ENCODE measurements at places on chromosomes 1 and 21. TPM values are rescaled to one million over a fixed set of nuclear protein-coding genes. Genes with fewer than 3 reads are reported as not detected.

The PRAMEF27 gene
- not detected for total RNA-seq

DNA sequence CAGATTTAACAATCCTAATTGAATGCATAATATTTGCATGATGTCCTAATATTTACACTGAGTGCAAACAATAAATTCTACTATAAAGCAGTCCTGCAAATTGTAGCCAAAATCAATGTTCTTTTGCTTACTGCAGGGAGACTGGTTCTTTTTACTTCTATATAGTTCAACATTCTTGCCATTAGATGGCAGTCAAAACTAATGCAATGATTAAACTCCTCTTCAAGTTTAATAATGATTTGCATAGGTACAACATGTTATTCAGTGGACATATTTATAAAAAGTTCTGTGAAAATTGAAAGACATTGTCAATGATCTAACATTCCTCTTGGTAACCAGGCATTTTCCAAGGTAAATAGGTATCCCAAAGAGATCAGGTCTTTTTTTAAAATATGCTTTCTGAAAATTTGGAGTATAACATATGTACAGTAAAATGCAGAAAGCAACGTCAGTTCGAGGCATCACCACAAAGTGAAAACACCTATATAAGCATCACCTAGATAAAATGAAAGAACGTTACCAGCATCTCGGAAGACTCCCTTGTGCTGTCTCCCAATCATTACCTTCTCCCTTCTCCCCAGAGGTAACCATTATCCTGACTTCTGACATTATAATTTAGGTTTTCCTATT, 9.8 kb upstream of the FNBP1L start:
- no peak for DNase-seq

GRCh38 chr1:12603224-12603623, 14.8 kb downstream of the DHRS3 start:
- no peak for DNase-seq

The IL10 gene
- not detected for total RNA-seq

The SPRR1B gene
- total RNA-seq: not detected

DNA sequence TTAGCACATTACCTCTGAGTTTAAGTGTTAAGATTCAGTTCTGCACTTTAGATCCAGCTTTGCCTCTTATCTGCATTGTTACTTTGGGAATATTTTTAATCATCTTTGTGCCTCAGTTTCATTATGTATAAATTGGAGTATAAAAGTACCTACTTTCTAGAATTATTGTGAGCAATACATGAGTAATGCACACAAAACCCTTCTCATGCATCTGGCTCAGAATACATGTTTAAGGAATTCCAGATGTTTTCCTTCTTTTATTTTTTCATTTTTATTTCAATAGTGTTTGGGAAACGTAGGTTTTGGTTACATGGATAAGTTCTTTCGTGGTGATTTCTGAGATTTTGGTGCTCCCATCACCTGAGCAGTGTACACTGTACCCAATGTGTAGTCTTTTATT, 14.2 kb downstream of the C8A start:
- no peak for DNase-seq

DNA sequence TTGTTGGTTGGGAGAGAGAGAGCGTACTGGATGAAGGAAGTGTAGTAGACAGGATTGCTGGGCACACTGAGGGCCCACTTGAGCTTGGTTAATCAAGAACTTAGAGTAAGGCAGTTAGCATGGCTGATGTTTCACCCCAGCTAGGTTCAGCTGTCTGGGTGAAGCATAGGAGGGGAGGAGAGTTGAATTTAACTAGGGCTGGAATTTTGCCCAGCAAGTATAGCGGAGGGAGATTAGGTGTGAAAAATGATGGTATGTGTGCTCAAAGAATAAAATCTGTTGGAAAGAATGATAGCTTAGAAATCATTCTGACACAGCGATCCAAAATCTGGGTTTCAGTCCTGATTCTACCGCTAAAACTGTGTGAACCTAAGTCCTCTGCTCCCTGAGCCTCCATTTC, 461.5 kb upstream of the PROX1 start:
- DNase-seq: no peak

- no peak for DNase-seq
Measured at GRCh38 chr1:41381692-41382479, 20.7 kb downstream of the FOXO6 start.

The PRDM16 gene
- total RNA-seq: 0.70 TPM

The MAP1LC3C gene
- total RNA-seq: 3.5 TPM

- no peak for DNase-seq
Measured at GRCh38 chr1:41498391-41498790, 13.9 kb upstream of the EDN2 start.

DNA sequence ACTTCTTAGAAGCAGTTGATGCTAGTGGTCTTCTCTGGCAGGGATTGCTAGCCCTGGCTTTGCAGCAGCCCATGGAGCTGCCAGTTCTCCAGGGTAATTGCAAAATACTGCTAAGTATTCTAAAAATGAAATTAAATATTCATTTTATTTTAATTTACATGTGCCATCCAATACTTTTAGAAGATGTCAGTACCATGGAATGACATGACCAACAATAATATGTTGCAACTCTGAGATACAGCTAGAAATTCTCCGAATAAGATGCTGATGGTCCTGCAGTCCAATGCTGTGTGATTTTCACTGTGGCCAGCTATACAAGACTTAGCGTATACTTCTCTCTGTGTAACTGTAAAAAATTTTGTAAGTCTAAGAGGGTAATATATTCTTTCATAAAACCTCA, 20.0 kb upstream of the WARS2 start:
- DNase-seq: no peak

All from H9 (cell line).